Epithelial cell of umbilical artery (primary cell): ENCODE measurements at places on chromosomes 1 and 21. TPM values are rescaled to one million over a fixed set of nuclear protein-coding genes. Genes with fewer than 3 reads are reported as not detected.

Gene LCK
- total RNA-seq: 0.32 TPM in 1 of 2 replicates, not detected in the other

Gene CD101
- under 0.01 and 0.15 TPM in 2 replicates for total RNA-seq

Gene INSRR
- total RNA-seq: not detected in 2 replicates

Gene CYYR1
- total RNA-seq: 5.5 and 7.3 TPM in 2 replicates

Gene TRPM2
- total RNA-seq: not detected in 2 replicates

Gene CLCA2
- under 0.01 TPM in 2 replicates for total RNA-seq

Gene SIPA1L2
- 22.6 and 28.6 TPM in 2 replicates for total RNA-seq

Gene PIK3R3
- 5.8 and 12.8 TPM in 2 replicates for total RNA-seq

Gene LDLRAD1
- not detected in 2 replicates for total RNA-seq

Gene SLC25A34
- 0.61 TPM in 1 of 2 replicates, not detected in the other for total RNA-seq
